ENCODE measurements at places on chromosomes 1 and 21.

GRCh38 chr1:16961297-16962133, 18.9 kb downstream of the MFAP2 start:
- DNase-seq, result no peak

- DNase-seq, result no peak
Observed at GRCh38 chr1:248892590-248892989, 13.4 kb upstream of the PGBD2 start.

DNA sequence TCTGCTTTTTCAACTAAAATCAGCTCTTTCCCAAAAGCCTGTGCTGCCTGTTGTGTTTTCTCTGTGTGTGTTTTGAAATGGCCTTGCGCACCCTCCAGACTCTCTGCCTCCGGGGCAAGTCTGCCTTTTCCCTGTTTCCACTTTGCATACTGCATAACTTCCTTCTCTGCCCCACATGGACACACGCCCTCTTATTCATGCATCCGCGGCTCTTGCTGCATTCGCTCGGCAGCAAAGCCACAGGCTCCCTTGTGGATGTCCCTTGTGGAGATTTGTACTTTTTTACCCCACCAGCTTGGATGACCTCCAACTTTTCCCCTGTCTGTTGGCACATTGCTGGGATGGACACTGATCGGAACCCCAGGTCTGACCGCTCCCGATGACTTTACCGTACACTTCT, 147.6 kb downstream of the ADSS2 start:
- DNase-seq, result no peak

- no peak for DNase-seq
Observed at GRCh38 chr1:227561241-227561907, 2.0 kb upstream of the ZNF678 start.

- DNase-seq, result no peak
Observed at GRCh38 chr21:38931291-38931690, 125.6 kb downstream of the ETS2 start.

- DNase-seq, result no peak
Observed at GRCh38 chr1:64087768-64088167, 115.7 kb upstream of the UBE2U start.

- DNase-seq, result no peak
Observed at GRCh38 chr1:208126108-208126507, 118.1 kb downstream of the PLXNA2 start.

- no peak for DNase-seq
Observed at GRCh38 chr1:246687002-246687401, 37.2 kb upstream of the SCCPDH start.

DNA sequence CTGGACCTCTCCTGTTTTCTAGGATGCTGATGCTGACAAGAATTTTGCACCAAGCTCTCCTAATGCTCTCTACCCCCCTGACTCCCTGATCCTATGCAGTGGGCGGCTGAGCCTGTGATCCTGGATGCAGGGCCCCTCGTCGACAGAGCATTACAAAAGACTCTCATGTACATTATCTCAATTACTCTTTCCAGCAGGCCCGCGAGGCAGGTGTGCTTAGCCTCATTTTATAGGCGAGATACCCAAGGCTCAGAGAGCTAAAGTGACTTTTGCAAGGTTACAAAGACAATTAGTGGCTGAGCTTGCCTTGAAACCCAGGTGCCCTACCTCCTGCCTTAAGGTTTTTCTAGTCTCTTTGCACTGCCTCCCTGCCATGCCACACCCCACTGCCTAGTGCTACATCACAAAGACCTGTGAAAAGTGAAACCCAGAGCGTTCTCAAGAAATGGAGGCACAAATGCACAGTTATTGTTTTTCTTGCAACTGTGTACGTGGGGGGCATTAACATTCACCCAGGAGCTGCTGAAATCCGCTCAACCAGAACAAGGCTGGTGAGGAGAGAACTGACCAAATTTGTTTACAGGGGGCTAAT, 10.0 kb upstream of the C8A start:
- no peak for DNase-seq
